SIG-M5 (cell line): ENCODE measurements at places on chromosomes 12 and 14.

DNA sequence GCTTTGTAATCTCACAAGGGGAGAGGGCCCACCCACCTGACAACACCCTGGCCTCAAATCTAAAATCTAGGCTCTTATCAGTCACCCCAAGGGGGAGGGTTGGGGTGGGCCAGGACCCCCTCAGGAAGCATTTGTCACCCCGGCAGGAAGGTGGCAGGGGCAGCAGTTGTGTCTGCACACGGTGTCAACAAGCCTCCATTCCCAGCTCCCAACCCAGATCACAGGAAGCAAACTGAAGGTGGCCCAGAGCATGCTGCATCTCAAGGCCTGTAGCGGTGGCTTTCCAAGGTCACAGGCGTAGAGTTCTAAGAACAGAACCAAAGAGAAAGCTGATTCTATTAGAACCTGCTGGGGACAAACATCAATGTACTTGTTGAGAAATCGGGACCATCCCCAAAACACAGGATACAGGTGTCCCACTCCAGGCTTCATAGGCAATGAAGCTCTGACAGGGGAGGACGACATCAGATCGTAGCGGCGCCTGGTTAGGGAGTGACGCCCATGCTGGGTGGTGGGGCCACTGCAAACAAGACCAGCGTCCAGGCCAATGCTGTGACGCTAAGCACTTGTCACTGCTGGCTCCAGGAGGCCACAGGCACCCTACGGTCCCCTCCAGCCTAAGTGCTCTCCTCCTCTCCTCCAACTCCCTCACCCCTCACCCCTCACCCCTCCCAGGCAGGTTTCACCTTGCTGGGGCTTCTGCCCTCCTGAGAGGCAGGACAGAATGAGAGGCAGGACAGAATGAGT, 52.9 kb downstream of the CCDC88C start:
- no peak for DNase-seq

- no peak for DNase-seq
Measured at GRCh38 chr14:68447581-68448251, 345.2 kb downstream of the ZFP36L1 start.

DNA sequence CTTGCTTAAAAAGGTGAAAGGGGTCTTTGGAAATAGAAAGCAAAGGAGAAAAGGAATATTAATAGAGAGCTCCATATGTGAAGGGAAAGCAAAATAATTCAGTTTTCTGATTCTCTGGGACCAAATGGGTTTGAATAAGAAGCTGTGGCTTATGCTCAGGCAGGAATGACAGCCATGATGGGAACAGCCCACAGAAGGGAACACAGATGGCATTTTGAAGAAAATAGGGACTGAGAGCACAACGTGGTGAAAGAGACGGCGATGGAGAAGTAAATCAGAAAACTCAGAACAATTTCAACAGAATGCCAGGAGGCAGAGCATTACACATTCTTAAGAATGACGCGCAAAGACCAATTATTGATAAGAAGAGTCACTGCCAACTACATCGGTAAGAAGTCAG, 102.8 kb downstream of the STXBP6 start:
- DNase-seq, result no peak

GRCh38 chr14:50311337-50311971, 575 bp downstream of the L2HGDH start:
- no peak for DNase-seq

DNA sequence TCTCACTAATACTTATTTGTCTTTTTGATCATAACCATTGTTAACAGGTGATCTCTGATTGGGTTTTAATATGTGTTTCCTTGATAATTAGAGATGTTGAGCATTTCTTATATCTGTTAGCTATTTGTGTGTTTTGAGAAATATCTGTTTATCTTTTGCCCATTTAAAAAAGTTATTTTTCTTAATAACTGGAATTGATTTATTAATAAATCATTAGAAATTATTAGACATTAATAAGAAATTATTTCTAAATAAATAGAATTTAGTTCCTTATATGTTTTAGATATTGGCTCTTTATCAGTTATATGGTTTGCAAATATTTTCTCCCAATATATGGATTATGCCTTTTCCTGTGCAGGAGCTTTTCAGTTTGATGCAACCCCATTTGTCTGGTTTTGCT, 18.7 kb downstream of the TMX1 start:
- no peak for DNase-seq

DNA sequence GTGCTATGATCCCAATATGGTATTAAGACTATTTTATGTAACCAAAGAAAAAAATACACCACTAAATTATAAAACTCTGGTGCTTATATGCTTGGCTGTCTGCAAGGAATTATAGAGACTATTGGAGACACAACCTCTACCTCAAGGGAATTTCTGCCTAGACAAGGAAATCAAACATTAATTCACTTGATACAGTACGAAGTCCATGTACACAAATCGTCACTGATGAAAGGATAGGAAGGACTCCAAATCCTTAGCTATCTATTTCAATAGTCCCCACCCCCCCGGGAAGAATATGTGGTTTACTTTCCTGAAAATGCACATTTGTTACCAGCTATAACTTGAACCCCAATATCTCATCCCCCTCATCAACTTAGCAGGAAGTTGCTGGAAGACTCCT, 21.9 kb downstream of the RTN1 start:
- DNase-seq, result no peak

DNA sequence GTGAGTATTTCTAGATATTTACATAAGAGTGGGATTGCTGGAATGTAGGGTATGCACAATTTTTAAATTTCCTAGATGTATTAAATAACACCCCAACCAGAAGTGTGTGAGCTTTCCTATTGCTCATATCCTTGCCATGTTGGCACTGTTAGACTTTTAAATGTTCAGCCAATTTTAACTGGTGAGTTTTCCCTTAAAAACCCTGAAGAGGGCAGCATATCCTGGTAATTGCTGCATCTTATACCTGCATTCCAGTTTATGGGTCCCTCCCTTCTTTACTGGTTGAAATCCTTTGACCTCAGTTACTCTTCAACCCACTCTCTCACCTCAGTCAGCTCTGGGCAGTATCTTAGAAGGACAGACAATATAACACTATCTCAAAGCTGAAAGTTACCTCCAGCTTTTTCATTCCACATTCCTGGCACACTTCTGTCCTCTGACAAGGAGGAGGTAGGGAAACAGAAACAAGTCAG, 270.6 kb downstream of the PAWR start:
- DNase-seq, result no peak

- DNase-seq, result no peak
Measured at GRCh38 chr14:21867541-21867940, 193.9 kb upstream of the OR4E1 start.

GRCh38 chr14:96204151-96205058, at the start of gene BDKRB2:
TSS of gene BDKRB2 (plus strand) at chr14:96204839. CDS start at chr14:96237108, 32,269 bp downstream.
- no peak for DNase-seq

- DNase-seq, result no peak
Measured at GRCh38 chr12:6774499-6775062, 2.3 kb downstream of the LAG3 start.

DNA sequence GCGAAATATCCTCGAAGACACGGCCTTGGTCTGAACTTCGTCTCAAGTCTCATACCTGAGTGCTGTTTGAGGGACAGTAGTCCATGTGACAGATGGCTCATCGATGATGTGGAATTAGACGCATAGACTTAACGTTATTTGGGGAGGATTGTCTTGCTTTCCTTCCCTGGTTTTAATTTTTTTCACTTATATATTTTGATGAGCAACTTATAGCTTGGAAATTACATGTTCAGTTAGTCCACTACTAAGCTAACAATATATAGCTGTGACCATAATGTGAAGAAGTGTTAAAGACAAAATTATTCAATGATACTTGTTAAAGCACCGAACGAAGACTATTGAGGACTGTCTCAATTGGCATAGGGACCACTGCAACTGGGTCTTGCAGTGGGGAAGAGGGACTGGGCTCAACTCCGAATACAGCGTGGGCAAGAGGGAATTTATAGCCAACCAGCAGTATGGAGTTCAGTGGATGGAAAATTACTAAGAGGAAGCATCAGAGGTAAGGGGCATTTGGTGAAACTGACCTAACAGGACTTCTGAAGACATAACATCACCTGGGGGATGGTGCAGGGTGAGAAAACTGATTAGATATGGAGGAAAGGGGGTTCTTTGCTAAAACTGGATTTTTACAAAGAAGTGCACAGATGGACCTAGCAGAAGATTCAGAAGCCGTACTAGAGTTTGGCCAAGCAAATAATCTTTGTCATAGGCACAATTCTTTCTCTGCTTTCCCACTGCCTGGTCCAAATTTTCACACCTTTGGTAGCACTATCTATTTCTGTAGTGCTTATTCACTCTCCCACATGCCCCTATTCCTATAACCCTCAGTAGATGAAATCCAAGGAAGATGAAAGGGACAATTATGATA, 910 bp upstream of the TM7SF3 start:
- no peak for DNase-seq

DNA sequence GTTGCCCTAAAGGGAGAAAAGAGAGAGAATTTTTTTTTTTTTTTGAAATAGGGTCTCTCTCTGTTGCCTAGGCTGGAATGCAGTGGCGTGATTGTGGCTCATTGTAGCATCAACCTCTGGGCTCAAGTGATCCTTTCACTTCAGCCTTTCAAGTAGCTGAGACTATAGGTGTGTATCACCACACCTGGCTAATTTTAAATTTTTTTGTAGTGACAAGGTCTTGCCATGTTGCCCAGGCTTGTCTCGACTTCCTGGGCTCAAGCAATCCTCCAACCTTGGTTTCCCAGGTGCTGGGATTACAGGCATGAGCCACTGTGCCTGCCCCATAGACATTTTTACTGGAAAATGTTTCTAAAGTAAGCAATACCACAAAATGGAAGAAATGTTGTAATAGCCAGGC, 36.8 kb downstream of the YARS2 start:
- no peak for DNase-seq

- no peak for DNase-seq
Measured at GRCh38 chr14:91253795-91254323, 9.4 kb upstream of the GPR68 start.

DNA sequence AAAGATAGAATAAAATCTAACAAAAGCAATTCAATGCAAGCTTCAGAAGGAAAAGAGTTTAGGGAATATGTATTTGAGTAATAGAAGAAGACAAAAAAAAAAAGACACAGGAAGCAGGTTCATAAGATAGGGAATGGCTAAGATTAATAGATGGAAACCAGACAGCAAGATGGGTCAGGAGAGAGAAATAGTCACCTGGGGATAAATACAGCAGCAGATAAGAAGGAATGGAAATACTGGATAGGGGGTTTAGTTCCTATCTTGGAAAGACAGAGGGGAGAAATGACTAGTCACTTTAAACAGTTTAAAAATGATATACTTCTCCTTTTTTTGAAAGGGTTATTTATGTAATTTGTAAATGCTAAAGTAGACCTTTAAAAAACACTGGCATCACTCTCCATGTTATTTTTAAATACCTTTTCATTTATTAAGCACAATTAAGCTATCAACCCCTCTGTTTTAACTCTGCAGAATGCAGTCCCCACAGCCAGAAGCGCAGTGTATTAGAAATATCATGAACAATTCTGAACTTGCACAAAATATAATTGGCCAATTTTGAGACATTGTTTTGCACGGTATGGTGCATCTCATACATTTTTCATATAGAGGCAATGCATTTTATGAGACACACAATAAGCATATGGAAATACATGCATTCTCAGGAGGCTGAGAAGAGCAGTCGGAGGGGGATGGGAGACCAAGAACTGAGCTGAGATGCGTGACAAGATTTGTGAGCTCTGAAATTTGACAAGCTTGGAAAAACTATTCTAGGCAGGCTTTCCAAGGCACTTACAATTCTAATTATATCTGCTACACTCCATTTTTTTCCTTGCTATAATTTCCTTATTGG, 303.4 kb upstream of the PRICKLE1 start:
- DNase-seq, result no peak

DNA sequence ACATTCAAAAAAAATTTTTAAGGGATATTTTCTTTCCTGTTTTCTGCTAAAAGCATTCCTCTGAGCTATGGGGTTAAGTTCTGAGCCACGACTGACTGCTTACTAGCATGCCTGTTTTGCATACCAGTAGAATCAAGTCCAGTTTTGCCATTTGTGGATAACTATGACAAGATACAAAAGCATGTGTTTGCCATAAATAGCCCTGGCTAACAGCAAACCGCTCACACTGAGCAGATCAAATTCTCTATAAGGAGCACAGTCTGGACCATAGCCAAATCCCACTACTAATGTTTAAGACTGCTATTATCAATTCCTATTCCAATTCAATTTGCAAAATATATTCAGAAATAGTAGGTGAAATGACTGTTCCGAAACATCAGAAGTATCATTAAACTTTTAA, 3.2 kb downstream of the CFL2 start:
- no peak for DNase-seq

DNA sequence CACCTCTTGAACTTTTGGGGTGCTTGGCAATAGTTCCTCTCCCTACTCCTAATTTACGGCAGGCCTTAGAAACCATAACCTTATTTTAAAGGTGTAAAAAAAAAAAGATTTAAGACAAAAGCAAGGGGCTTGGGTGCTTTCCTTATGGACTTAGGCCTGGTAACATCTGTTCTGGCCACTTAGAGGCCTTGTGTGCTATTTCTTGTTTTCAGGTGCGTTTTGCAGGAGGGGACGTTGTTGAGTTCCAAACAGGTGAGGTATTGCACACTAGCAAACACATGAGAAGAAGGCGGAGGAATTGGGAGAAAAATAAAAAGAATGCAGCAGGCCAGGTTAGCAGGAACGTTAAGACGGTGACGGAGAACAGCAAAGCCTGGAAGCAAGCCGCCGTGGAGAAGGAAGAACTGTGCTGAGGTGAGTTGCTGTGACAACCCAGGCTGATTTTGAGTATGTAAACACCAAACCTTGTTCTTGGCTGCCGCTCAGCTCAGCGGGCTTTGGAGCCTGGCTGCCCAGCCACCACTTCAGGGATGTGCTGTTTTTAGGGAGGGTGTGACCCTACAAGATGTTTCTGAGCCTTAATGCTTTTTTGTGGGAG, 17.3 kb downstream of the EMG1 start:
- no peak for DNase-seq

- DNase-seq, result no peak
Measured at GRCh38 chr12:108833757-108834472, 23.5 kb downstream of the SSH1 start.

- DNase-seq, result no peak
Measured at GRCh38 chr12:110937104-110937641, 16.8 kb upstream of the MYL2 start.

DNA sequence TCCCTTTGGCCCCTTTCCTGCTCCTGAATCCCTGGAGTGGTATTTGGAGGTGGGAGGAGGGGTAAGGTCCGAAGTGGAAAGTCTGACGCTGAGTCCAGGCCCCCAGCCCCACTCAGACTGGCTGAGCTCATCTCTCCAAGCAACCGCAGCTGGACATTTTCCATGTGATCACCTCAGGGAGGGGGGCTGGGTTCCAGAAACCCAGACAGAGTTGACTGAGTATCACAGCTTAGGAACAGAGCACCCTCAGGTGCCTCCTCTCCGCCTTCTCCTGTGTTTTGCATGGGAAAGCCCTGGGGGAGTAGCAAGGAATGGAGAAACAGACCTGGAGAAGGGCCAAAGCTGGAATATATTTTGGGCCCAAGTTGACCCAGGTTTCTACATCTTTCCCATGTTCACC, 8.0 kb upstream of the ITGA5 start:
- no peak for DNase-seq
